ENCODE measurements at places on chromosomes 13 and 19.

DNA sequence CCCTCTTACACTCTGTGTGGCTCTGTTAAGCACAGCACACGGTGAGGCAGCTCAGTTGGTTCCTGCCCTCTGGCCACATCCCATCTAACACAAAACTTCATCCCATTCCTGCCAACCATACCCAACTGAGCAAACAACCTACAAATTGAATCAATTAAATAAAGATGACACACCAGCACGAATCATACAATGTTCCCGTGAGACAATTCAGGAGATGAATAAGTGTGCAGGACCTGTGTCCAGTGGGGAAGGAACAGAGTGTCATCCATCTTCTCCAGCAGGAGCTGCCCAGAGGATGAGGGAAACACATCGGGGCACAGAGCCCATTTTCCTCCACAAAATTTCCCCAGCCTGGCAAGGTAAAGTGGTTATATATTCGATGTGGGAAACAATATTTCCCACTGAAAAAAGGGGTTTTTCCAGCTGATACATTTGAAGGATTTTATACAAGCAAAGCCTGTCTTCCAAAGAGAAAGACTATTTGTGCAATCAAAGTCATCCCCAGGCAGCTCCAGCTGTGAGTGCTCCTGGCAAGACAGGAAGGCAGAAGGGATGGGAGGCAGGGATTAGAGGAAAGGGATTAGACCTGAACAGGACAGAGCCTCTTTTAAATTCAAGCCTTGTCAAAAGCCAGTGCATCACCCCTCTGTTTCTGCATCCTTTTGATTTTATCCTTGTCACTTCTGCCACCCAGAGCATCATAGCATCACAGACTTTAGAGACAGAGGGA lies 240.2 kb downstream of the LHFPL6 start:
- no peak for DNase-seq

DNA sequence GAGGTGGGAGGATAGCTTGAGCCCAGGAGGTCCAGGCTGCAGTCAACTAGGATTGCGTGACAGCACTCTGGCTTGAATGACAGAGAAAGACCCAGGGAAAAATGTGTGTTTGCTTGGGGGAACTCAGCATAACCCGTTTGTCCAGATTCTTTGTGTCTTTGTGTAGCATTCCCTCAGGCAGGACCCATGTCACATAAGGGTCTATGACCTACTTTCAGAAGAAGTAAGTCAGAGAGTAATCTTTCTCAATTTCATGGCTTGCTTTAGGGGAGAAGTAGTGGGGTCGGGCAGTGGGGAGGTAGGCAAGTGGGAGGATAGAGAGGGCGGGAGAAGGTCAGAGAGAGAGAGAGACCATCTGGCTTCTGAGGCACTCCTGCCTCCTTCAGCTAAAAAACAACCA lies 11.9 kb upstream of the PSPC1 start:
- DNase-seq: no peak

DNA sequence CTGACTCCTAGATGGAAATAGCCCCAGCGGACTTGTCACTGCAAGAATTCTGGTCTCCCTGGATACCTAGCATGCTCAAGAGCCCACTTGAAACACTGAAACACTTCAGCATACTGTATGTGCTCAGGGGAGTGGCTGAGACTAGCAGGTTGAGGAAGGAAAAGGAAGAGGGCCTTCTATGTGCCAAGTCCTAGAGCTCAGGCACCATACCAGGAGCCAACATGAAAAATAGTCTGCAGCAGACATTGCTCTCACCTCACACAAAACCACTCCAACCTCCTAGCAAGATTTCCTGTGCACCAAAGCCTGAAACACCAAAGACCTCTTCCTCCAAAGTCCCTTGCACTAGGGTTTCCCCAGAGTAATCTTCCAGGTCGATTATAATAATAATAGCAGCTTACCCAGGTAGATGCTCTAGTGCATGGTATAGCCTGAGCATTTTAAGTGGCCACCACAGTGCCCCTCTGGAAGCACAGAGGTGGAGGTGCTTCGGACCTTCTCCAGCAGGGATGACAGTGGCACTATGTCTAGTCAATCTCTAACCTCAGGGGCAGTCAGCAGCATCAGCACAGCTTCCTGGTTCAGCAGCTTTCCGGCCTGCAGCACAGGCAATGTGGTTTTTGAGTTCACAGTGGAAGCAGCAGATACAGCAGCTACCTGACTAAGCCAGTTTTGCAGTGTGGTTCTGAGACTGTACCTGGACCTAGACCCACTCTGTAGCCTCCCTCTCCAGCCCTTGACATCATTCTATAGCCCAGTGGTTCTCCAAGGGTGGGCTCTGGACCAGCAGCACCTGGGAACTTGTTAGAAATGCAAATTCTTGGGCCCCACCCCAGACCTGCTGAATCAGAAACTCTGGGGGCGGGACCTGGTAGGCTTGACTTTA lies 45.6 kb upstream of the UBE2L5 start:
- no peak for DNase-seq

DNA sequence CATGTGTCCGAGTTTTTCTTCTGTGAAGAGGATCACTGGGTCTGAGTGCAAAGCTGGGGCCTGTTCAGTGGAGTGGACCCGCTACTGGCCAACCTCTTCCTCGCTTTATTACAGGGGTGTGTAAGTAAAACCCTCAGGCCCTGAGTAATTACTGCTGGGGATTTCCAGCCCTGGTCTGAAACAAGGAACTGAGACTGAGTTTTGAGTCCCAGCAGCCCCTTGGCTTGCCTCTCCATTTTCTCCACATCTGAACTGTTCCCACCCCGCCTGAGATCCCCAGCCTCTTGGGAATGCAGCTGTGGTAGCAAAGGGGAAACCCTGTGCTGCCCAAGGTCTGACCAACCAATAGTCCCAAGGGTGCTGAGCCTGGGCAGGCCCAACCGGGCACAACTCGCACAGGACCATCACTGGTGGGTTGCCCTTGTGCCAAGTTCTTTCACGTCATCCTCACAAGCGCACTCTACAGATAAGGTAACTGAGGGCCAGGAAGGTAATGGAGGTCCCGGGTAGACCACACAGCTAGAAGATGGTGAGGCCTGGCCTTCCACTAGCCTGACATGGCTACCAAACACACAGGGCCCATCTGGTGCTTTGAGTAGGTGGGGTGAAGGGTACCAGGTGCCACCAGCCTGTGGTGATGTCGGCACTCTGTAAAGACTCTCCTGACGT lies 13.7 kb upstream of the SLC35E1 start:
- DNase-seq: no peak

DNA sequence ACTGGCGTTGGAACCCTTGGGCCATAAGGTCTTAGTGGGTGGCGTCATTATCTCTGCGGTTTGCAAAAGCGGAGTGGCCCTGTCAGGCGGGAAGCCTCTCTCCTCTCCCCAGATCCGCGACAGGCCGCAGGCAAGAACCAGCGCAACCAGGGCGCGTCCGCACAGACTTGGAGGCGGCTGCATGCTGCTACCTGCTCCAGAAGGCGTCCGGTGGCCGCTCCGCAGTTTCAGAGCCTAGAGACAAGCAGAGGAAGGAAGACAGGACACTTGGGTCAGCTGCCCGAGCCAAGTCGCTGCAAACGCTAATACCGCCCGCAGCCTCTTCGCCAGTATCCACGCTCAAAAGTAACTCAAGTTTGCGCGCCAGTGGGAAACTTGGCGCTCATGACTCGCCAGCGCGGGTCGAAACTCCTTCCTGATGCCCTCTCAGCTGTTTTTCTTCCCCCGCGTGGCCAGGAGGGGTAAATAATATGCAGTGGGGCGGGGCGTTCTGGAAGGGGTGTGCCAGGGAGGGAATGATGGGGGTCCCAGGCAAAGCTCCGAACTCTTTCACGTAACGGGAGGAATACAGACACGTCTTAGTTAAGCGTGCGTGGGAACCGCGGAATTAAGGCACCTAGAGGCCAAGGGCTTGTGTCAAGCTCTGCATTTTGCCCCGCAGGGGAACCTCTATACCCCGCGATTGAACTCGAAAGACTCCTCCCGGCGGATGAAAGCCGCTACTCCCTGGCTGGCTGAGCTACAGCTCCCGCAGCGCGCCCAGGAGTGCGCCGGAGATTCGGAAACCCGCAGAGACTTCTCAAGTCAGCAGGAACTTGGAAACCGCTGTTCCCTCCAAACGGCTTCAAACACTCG lies at the start of gene EDNRB:
Gene EDNRB (minus strand): TSS at position 441 of the 855 bp plus-strand sequence. CDS start 258 bp downstream, at position 183.
- DNase-seq: peak; percentile 73

DNA sequence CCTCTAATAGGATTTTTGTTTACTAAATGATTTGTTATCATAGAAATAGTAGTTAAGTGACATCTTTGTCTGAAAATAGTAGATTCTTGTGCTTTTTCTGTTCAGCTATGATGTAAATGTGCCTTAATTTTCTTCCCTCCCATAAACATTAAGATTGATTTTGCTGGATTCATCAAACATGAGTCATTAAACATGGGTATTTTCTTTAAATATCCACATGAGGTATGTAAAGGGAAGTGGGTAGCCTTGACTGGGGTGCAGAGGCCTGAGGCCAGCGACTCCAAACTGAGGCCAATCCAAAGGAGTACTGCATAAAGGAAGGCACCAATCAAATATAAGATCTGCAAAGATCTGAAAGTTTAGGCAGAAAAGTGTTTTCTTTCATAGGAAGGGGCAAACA lies 3.7 kb downstream of the ZNF136 start:
- DNase-seq: no peak

DNA sequence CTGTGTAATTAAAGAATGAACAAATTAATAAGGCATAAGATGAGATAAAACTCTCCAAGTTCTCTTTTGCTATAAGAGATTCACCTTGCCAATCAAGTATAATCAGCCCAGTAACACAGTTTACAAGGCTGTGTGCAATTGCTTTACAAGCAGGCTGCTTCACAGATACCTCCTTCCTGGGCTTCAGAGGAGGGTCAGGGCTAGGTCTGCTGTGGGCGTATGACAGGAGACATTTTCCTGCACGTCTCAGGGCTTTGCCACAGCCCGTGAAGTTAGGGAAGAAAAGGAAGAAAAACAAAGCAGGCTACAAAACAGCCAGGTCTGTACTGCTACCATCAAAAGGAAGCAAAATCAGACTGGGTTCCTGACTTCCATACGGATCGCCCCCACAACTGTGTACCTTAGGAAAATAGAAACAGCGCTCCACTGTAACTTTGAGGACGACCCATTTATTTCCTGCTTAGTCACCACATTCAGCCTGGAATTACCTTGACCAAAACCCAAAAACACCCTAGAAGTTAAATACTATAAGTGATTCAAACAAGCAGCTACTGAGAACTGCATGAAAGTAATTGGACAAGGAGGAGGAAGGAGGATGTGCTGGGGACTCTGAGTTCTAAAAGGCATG lies 12.4 kb downstream of the EFNB2 start:
- DNase-seq: no peak

DNA sequence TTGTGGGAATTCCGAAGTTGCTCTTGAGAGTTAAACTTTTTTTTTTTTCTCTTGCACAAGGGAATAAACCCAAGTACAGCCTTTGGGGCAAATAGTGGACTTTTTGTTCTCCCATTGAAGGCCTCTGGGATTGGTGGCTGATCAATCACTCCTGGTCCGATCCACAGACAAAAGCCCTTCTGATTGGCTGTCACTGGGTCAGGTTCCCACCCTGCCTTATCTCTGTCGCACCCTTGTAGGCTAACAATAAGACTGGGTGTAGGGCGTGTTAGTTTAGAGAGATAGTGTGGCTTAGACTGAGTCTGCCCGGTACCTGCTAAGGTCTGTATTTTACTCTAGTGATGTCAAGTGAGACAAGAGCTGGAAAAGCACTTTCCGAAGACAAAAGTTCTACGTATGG lies 380.8 kb downstream of the NDFIP2 start:
- DNase-seq: no peak

DNA sequence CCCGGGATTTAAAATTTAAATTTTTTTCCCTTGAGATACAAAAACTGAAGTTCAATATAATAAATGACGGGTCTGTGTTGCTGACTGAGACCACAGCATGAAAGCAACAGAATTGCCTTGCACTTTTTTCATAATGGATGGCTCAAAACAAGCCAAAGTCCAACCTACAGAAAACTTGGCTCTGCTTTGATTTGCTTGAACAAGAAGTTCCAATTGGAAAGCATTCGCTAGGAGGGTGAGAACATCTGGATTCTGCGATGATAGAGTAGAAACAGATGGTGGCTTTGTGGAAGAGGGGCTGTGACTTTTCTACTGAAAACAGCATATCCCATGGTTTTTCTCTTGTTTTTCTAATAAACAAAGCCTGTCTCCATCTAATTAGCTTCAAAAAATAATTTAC lies 46.4 kb downstream of the THSD1 start:
- DNase-seq: no peak

DNA sequence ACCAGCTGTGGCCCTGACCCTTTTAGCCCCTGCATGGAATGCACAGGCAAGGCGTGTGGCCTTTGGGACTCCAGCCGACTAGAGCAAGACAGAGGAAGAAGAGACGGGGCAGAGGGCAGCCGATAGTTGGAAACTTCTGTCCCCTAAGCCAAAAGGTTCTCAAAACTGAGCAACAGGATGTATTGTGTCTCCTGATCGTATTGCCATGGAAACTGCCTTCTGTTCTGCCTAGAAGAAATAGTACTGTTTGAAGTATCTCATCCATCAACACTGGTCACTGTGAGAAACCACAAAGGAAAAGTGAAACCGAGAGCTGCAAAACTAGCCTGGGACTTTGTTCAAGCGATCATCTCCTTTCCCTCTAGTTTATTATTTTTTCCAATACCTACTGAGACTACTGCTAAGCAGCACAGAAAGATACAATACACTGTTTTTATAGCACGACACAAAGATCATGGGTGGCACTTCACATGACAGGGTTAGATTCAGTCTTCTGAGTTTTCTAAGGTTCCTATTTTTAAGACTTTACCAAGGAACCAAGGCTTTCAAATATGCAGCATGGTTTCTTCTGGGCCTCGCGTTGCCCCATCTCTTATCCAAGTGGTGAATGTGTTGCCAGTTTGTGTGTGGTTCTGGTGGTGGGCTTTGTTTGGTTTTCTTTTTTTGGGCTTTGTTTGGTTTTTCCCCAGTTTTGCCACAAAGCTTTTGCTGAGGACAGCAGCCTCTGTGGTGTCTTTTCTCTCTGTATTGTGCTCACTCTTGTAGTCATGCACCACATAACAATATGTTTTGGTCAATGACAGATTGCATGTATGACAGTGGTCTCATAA lies 49.3 kb upstream of the GPR183 start:
- no peak for DNase-seq

DNA sequence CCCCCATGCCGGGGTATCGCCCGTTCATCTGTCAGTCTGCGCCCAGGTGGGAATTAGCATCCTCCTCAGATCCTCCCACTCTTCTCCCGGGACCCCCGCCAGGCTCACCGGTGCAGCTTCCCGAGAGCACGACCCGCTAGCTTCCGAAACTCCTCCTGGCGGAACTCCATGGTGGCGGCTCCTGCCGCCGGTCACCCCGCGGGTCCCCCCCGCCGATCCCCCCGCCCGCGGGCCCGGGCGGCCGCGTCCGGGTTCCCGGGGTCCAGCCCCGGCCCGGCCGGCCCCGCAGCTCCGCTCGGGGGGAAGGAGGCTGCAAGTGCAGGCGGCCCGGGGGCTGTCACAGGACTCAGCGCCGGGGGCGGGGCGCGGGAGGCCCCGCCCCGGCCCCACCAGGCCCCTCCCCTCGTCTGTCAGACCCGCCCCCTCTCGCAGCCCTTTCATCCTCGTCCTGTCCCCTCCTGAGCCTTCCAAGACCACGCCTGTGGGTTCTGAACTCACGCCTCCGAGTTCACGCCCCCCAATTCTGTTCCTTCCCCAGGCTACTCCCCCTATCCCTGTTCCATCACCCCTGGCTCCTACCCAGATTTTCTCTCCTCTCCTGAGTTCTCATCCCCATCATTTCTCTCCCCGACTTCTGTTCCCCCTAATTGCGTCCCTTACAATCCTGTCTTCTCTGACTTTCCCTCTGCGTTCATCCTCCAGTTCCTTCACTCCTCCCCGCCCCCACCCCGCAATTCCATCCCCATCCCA lies at the start of gene SLC17A7:
Gene SLC17A7 (minus strand): TSS at position 318 of the 750 bp plus-strand sequence. CDS start 148 bp downstream, at position 170.
- peak; percentile 51 for DNase-seq
